ENCODE measurements at places on chromosomes 7 and 10.

DNA sequence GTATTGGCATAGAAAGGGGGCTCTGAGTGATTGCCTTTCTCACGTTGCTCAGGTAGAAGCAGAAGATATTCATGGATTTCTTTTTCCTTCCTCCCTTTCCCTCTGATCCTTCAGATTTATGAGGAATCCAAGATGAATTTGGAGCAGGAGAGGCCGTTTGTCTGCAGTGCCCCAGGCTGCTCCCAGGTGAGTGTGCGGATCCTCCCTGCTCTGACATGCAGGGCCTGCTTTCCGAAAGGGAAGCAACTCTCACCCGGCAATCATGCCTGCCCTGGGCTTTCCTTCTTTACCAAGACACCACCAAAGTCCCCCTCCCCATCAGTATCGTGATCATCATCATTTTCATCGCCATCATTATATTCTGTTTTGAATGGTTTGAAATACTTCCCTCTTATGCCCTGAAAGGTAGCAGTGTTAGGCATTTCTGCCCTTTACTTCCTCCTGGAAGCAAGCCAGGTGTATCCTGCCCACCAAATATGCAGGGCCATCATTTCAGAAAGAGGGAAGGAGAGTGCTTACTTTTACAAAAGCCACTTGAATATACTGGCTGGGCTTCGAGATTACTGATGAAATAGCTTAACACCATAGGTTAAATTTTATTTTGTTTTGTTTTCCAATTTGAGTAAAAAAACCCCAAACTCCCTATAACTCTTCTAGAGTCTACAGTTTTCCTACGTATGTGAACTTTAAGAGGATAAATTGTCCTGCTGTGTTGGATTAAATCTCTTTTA lies 75.9 kb downstream of the CREB5 start:
- no peak for DNase-seq

DNA sequence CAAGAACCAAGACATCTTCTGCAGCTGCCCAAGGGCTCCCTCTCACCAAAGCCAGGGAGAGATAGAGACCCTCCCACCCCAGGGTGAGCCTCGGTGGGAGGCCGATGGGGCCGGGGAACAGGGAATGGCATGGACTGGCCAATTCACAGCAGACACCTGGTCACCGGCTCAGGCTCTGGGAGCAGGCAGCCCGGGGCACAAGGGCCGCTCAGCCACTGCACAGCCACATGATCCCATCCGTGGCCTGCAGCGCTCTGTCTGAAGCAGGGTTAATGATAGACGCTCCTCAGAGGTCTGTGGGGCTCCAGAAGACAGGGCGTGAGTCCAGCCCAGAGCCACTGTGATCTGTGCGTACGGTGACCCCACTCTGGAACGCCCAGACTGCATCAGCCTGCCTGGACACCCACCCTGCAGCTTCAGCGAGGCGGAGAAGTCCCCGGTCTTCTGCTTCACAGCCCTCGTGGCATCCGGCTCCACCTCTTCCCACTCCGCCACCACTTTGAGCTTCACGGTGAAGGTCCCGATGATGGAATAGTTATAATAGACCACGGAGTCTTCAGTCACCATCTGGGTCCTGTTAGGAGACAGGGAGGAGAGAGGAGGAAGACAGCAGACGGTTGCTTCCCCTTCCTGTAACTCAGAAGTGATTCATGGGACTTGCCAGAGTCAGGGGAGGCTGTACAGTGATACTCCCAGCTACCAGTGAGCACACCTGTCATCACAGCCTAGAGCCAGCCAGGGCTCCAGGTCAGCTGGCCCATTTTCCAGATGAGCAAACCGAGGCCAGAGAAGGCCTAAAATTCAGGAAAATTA lies 14.0 kb downstream of the TMEM130 start:
- no peak for DNase-seq

DNA sequence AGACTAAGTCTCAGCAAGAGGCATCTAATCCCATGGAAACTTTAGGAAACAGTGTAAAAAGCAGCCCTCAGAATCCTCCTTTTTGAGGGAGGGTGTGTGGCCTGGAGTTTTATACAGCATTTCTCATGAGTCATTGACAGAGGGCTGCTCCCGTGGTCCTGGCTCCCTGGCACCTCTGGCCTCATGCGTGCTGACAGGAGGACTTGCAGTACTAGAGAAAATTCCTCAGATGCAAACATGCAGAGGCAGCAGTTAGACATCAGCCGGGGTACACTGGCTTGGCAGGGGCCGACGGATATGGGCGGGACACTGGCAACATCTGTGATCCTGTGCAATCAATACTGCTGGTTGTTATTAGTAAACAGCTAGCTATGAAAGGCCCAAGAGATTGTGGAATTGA lies 925.1 kb upstream of the CELF2 start:
- DNase-seq: peak; percentile 1

DNA sequence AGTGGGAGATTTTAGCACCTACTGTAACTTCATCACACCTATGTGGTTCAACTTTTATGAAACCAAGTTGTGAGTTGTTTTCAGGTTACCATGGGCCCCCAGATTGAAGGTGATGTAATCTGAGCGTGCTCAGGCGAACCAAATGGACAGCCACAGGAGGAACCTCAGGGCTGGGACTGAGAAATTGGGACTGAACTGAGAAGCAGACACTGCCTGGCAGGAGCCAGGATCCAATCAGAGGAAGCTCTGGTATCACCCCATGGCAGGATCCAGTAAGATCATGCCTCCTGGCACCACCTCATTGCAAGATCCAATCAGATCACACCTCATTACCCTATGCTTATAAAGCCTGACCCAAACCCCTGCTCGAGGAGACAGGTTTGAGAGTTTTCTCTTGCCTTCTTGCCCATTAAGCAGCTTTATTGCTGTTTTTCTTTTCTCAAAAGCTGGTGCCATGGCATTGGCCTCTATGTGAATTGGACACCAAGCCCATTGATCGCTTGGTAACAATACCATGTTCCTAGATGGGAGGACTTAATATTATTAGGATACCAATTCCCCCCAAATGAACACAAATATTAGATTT lies 43.2 kb upstream of the GDF10 start:
- no peak for DNase-seq

GRCh38 chr7:107843184-107843583 lies 40.2 kb upstream of the SLC26A3 start:
- no peak for DNase-seq

DNA sequence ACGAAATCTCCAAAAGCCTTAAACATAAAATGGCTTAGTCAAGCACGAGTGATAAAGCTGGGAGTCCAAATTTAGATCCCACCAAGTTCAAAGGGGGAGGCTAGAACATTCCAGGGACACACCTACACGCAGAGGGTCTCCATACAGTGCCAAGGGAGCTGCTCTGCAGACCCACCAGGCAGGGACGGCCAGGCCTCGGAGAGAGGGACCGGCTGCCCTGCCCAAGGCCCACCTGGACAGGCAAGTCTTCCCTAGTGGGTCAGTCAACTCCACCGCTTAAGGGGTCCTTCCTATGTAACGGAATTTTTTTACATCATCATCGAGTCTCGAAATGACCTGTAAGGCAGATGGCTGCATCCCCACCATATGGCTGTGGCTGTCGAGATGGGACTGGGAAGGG lies 28.5 kb downstream of the AMZ1 start:
- DNase-seq: no peak

GRCh38 chr10:14366760-14367159 lies 36.0 kb upstream of the FRMD4A start:
- no peak for DNase-seq

All from BJ (cell line).